ENCODE measurements at places on chromosomes 16 and 17. TPM values are rescaled to one million over a fixed set of nuclear protein-coding genes. Genes with fewer than 3 reads are reported as not detected.

DNA sequence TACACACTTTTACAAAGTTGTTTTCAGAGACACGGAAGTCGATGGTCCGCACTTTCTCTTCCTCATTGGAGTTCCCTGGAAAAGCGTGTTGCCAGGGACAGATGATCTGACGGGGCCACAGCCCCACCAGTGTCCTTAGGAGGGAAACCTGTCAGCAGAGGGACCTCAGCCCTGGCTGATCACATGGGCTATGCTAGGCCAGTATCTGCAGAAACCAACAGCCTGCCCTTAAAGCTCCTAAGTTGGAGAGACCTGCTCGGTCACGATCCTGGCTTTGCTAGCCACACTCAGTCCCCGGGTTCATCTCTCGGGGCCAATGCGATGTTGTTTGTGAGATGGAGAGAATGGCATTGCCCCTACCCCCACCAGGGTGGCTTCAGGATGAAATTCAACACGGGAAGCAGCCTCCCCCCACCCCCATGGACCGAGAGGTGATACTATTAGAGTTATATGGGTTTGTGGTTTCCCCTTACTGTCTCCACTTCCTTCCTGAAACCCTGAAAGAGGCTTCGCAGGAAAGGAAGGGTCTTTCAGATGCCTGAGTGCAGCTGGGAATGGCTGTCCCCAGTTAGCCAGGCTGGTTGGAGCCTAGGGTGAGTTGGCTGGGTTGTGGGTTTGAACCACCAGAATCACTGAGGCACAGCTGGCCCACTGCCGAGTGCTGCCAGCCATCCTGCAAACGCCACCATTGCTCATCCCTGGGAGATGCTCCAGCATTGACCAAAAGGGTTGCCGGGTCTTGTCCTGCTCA is 16.6 kb downstream of the RMI2 start:
- ATAC-seq: peak; percentile 22

DNA sequence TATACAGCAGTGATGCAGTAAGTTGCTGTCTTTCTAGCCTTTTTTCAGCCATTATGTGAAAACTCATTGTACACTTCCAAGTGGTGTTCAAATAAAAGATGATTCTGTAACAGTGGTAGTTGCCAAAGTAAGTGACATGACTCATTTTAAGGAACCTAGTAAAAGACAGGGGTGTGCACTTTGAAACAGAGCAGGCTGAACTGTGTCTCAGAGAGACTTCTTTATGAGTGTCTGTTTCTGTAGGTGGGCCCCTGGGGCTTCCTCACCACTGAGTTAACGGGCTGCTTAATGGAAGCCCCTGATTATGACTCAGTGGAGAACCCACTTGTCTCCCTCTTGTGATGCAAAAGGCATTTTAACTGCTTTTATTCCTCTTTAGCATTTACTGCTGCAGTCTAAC is 147.3 kb downstream of the PCTP start:
- ATAC-seq: no peak

DNA sequence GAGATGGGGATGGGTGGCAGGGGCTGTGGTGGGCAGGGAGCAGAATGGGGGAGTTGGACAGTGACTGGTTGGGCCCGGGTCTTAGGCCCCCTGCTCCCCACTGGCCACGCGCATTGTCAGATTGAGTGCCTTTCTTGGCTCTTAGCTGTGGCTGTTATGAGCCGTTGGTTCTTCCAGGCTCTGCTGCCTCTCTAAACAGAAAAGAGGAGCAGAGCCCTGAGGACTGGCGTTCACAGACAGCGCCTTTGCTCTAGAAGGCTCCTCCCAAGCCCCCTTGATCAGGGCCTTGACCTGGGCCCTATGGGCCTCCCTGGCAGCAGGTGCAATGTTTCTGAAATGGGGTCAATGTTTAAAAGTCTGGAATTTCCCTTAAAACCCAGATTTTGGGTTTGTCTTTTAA is 14.8 kb upstream of the NUDT16L1 start:
- no peak for ATAC-seq

GRCh38 chr16:57529391-57530103 is 6.8 kb downstream of the CCDC102A start:
- ATAC-seq: peak; percentile 57

- ATAC-seq: no peak
Observed at GRCh38 chr17:40958086-40958953, 8.4 kb downstream of the KRT39 start.

LITAFD gene
- not detected for total RNA-seq

DNA sequence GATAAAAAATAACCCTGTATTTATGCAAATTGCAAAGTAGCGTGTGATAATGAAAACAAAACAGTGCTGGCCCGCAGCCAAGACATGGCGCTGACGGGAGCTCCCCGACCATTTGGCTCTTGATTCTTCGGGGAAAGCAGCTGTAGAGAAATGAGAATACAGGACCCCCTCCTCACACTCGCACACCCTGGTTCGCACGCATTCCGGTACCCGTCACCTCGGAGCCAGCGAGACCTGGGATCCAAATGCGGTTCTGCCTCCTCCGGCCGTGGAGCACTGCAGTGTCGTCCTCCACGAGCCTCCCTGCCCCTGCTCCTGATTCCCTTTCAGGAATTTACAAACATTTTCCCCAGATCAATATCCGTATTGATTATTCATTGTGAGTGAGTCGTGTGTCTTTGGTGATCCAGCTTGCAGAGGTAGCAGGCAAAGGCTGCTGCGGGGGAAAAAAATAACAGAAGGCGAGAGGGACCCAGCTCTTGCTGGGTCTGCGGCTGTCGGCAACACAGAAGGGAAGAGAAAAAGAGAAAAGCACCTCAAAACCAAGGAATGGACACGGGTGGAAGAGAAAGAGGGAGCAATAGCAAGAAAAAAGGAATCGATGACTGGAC is 184.1 kb upstream of the ZFHX3 start:
- no peak for ATAC-seq

DNA sequence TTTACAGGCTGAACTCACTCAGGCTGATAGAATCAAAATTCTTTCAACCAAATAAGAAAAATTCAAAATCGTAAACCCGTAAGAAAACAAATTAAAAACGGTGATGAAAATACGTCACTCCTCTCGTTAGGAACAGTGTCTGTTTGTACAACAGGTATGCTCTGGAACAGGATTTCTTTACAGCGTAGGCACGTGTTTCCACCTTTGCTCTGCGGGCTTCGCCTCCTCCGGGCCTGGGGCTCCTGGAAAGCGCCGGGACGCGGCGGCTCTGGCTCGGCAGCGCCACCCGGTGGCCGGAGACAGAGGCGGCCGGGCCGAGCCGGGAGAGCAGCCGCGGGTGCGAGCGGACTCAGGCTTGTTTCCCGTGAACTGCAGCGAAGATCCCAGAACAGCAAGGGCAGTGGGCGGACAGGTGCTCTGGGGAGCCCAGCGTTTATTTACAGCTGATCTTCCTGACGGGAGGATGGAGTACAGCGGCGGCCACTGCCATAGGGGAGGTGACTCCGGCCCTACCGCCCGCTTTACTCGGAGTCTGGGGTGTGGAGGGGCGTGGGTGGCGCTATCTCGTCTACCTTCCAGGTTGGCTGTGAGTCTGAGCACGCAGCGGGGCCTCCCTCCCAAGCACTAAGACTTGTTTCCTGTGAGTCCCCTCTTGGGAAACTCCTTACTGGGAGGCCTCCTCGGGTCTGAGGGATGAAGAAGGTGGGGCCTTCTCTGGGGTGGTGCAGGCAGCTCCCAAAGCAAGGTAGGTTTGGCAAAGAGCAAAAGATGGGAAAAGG is 40.5 kb upstream of the ATP2A3 start:
- peak; percentile 79 for ATAC-seq

DNA sequence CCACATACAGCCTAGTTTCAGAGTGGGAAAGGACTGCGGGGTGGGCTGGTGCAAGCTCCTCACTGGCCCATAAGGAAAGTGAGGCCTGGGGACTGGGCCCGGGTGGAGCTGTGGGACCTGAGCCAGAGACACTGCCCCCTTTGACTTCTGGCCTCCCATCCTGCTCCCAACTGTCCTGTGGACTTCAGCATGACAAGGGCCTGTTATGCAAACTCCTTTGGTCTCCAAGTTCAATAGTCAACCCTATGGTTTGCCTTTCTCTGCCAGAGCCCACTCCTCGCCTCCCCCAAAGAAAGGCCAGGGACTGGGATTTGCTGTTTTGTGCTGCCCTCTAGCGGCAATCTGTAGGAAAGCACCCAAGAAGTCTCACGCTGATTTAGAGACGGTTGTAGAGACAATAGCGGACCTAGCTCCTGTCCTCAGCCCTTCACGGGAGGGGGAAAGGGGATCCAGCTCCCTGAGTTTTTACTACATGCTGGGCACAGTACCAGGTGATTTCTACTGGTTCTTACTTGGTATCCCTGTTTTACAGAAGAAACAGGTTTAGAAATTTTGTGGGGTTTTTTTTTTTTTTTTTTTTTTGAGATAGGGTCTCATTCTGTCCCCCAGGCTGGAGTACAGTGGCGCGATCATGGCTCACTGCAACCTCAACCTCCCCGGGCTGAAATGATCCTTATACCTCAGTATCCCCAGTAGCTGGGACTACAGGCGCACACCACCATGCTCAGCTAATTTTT is 1.2 kb upstream of the TLCD3B start:
- peak; percentile 27 for ATAC-seq

GRCh38 chr17:80101946-80102663 is 724 bp downstream of the GAA start:
- ATAC-seq: peak; percentile 30

DNA sequence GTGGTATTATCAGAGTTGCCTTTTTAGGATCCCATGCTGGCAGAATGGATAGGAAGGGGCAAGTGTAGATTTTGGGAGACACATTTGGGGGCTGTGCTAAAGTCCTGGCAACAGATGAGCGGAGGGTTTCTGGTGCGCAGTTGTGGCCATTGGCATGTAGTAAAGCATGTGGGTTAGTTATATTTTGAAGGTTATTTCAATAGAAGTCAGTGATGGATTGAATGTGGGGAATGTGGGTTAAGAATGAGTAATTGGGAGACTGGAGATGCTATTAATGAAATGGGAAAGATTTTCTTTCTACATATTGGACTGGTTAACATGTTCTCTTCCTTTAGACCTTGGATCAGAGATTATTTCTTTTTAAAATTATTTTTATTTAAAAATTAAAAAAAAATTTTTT is 10.0 kb downstream of the DUS2 start:
- no peak for ATAC-seq

TEX19 gene
- not detected for total RNA-seq

SALL1 gene
- not detected for total RNA-seq

DNA sequence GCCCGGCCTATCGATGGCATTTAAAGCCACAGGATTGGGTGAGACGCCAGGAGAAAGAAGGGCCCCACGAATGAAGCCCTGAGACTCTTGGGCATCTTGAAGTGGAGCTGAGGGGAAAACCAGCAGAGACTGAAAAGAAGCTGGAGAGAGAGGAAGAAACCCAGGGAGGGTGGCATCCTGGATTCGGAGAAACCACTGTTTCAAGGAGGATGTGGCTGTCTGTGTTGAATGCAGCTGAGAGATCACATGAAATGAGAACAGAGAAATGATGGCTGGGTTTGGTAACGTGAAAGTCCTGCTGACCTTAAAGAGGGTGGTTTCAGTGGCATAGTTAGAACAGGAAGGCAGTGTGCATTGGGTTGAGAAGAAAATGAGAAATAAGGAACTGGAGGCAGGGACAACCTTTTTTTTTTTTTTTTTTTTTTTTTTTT is 3.8 kb downstream of the TNFSF12 start:
- peak; percentile 87 for ATAC-seq

GRCh38 chr17:67617304-67617899 is 100.3 kb upstream of the NOL11 start:
- no peak for ATAC-seq

MYH13 gene
- total RNA-seq: not detected

DNA sequence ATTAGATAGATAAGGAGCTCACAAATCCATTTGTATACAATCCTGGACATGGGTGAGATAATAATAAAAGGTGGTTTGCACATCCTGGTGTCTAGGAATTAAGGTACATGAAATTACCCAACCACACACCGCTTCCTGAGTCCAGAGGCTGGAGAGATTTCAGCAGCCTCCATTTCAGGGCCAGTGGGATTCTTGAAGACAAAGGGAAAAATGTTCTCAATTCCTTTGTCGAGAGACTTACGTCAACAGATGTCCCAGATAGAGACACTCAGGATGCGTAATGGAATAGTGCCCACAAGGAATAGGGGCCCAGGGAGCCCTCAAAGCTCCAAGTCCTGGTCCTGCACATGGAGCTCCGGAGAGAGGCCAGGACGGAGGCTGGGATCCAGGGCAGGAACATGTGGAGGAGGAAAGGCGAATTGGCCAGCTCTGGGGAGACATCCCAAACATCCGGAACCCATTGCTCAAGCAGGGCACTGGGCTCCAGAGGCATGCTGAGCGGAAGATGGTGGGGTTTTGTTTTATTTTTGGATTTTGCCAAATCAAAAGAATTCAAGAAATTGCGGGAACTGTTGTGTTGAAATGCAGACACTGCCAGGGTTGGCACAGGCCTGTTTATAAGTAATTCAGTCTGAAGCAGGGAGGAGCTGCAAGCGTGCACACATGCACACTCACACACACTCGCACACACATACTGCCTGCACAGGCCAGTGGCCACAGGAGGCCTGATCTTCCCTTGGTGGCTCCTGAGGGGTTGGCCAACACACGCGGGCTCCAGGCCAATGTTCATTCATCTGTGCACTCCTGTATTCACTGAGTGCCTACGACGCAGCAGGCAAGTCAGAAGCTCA is 97.2 kb downstream of the NOG start:
- no peak for ATAC-seq

DNA sequence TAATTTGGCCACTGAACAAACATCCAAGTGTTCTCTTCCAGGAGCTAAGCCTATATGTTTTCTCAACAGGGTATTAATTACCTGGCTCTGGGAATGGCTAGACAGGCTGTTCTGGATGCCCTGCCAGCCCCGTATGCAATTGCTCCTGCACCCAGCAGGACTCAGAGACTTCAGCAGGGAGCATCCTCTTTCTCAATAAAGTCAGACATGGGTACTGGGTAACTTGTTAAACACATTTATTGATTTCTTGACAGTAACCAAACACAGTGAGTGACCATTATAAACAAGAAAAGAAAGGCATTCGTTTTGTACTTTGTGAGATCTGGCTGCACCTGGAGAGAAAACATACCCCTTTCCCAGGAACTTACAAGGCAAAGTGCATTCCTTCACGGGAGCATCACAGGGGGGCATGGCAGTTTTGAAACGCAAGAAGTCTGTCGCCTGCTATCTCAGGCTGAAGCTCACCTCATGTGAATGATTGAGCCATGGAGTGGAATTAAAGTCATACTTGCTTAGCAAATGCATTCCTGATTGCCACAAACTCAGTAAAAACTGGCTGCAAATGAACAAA is 369.8 kb downstream of the UTP18 start:
- no peak for ATAC-seq
